ENCODE measurements at places on chromosomes 16 and 17.

GRCh38 chr17:64004218-64004770 is 6.1 kb downstream of the PRR29 start:
- no peak for DNase-seq

DNA sequence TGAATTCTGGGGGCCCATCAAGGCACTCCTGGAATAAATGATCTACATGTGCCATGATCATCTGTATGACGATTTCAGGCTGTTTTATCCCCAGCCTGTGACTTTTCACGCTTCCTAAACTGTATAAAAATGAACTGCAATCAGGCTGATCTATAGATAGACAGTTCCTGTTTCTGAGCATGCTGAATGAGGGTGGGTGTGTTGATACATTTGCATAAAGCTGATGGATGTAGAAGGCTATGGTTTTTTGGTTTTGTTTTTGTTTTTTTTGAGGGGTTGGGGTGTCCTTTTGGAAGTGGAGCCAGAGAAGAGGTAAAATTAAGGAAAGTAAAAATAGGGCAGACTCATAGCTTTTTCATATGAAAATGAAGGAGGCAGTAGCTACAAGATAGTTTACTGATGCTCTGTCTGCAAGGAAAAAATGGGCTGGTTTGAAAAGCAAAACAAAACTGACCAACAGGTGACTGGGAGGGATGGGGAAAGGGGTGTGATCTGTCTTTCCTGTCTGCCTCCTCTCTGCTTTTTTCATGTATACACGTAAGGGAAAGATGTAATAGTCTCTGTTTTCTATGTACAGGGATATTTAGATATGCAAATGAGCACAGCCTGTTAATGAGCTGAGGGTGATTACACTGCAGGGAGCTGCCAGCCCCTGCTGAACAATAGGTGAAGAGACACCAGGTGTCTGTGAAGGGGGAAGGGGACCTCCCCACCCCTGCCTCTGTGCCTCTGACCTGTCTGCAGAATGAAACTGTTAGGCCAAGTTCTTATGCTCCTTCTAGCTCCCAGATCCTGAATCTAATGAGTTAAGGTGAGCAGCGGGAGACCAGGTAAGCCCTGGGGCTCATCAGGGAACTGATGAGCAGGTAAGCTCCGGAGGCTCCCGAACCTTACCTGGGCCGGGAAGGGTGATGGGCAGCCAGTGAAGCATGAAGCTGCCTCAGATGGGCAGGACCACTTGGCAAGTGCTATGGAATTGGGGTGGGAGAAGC is 46.6 kb upstream of the LYRM9 start:
- no peak for DNase-seq

GRCh38 chr16:8887952-8888560 is 5.9 kb downstream of the LITAFD start:
- no peak for DNase-seq

DNA sequence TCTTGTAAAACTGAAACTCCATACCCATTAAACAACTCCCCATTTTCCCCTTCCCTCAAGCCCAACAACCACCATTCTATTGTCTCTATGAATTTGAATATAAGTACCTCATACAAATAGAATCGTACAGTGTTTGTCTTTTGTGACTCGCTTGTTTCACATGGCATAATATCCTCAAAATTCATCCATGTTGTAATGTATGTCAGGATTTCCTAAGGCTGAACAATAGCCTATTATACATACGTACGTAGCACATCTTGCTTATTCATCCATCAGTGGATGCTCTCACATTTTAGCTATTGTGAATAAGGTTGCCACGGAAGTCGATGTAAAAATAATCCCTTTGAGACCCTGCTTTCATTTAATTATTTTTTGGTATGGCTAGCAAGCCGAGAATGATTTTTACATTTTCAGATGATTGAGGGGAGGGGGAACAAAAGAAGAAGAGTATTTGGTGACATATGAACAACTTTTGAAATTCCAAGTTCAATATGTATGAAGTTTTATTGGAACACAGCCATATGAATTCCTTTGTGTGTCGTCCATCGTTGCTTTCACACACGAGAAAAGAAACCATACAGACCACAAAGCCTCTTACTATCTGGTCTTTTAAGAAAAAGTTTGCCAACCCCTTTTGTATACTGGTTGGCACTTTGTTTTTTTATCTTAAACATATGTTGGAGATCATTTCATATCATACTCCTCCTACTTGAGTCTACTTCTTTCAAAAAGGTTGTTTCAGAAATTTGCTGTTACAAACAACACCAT is 371.2 kb downstream of the NPIPA8 start:
- DNase-seq, result no peak

- no peak for DNase-seq
Measured at GRCh38 chr17:62121025-62121730, 56.1 kb upstream of the MED13 start.

DNA sequence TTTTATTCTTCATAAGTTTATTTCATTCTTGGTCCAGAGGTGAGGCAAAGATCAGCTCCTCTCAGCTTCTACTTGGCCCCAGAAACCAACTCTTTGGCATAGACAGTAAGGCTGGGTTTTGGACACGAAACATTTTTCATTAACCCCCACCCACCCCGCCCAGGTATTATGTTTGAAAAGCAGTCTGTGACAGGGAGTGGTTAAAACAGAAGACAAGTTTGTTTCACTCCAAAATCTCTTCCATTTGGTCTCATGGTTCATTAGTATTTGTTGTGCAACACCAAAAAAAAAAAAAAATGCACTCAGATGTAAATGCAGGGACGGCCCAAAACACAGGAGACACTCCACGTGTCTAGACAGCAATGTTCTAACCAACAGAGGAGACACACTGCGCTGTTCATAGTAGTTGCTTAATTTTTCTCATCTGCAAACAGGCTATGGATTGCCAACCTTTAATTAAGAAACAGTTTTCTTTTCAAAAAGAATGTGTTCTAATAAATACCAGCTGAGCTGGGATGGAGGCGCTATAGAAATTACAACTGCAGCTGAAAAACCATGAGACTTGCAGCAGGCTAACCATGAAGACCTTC is 39.8 kb upstream of the MMP2 start:
- no peak for DNase-seq

DNA sequence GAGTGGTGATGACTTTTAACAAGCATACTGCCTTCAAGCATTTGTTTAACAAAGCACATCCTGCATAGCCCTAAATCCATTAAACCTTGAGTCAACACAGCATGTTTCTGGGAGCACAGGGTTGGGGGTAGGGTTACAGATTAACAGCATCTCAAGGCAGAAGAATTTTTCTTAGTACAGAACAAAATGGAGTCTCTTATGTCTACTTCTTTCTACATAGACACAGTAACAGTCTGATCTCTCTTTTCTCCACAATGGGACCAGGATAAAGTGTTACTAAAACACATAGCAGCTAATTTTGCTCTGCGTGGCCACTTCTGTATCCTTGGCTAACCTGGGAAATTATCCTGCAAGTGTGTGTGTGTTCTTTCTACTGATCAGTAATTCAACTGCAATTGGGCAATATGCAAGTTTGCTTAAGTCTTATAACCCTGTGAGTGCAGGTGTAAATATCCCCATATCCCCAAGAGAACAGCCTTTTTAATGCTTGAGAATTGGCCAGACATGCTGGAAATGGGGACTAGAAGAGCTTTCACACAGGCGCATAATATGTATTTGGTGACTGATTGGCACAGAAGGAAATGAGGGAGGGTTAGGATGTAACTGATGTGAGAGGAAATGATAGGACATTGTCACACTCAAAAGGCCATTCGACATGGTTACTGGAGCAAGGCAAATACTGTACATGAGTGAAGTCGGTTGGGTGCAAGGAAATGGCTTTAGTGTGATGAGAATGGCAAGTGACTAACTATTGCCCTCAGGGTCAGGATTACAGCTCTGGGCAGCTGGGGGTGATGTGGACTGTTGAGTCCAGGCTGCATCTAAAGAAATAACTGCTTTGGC is 10.8 kb upstream of the ANKS4B start:
- no peak for DNase-seq

DNA sequence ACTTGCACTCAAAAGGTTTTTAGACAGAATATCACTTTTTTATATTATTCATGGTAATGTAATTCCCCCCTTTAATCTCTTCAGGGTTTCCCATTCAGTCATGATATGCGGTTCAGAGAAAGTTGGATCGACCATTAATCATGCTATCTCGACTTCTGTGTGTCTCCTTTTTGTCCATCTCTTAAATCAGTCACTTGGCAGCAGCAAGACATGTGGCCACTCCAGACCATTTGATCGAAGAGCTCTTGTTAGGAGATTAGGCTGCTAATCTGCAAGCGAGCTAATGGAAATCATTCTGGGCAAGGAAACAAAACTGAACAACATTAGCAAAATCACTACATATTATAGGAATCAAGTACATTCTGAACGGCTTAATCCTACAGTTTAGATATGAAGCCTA is 449.9 kb downstream of the WWOX start:
- DNase-seq, result no peak

- DNase-seq, result no peak
Measured at GRCh38 chr16:57982385-57982784, 11.5 kb upstream of the CNGB1 start.

- DNase-seq, result no peak
Measured at GRCh38 chr17:16652847-16653366, 743 bp downstream of the ZNF624 start.

DNA sequence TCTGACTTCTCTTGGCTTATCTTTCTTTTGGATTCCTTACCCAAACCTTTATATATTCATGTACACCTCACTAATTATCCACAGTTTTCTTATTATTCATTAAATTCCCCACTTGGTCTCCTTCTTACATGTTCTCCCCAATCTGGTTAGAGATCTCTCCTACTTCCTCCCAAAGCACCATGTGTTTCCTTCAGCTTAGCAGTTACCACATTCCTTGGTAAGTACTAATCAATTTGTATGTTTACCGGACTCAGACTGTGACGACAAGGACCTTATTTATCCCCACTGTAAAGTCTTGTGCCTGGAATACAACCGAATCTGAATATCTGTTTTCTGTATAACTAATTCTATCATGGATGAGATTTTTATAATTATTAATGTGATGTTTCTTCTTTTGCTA is 389.5 kb downstream of the KCNJ2 start:
- peak; percentile 1 for DNase-seq

DNA sequence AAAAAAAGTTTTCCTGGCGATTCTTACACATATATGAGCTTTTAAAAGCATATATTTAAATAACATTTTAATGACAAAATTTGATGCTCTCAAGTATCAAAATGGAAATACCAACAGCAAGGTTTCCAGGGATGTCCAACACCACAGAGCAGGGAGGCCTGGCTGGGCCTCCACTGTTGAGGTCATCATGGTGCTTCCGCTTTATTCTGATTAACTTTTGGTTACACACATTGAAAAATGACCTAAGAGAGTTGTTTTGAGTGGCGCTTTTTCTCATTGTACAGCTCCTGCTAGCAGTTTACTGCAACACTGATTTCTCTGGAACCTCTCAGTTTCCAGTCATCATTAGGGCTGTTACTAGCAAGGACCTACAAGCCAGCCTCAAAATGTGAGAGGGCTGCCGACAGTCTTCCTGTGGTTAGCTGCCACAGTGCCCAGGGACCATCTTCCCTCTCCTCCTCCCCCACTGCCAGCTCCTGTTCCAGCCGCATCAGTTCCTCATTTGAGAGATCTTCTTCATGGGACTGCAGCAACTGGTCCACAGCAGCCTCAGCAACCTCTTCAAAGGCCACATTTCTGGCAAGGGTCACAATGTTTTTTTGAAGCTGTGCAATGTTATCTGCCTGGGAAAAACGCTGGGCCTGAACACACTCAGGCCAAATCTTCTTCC is 21.3 kb downstream of the DEF8 start:
- DNase-seq, result peak; percentile 95

DNA sequence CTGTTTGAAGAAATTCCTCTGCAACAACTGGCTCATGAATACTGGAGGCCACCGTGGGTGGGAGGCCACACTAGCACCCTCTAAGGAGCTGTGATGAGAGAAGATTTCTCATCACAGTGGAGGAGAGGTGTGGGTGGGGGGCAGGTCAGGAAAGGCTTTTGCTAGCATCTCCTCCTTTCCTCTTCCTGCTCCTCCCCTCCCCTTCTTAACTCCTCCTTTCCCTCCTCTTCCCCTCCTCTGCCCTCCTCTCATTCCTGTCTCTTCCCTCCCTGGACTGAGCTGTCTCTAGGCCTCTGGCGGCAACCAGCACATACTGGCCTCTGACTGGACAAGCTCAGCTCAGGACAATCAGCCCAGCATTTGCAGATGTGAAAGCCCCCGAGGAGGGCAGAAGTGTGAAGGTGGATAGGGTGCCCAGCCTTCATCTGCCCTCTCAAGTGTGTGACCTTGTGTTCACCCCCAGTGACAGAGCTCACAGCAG is 19.0 kb upstream of the LHX1 start:
- DNase-seq, result no peak

DNA sequence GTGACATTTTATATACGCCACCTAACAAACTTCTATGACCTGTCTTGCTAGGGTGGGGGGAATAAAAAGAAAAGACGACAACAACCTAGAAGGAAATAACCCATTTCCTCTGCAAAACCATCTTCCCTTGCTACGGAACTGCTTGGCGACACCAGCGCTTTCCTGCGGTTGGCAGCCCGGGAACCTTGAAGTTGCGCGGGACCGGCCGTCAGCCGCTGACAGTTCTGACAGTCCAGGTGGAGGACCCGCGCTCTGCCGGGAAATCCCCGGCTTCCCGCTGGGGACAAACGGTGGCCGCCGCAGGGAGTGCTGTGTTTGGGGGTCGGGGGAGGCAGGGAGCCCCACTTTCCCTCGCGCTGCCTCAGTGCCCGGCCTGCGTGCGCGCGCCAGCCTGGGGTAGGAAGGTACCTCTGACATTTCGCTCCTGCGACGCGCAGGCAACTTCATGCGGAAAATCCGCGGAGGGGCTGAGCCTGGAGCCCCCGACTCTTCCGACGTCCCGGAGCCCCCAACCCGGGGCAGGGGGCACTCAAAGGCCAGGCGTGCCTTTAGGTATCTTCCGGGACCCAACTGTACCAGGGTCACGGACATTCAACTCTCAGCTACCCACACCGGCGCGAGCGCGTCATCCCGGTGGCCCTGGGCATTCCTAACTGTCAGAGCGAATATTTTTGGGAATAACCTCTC is 516 bp downstream of the SLC16A6 start:
- peak; percentile 35 for DNase-seq

GRCh38 chr16:85798901-85799496 is 345 bp downstream of the EMC8 start:
- DNase-seq, result peak; percentile 38

- no peak for DNase-seq
Measured at GRCh38 chr16:76696876-76697275, 419.7 kb downstream of the CNTNAP4 start.

DNA sequence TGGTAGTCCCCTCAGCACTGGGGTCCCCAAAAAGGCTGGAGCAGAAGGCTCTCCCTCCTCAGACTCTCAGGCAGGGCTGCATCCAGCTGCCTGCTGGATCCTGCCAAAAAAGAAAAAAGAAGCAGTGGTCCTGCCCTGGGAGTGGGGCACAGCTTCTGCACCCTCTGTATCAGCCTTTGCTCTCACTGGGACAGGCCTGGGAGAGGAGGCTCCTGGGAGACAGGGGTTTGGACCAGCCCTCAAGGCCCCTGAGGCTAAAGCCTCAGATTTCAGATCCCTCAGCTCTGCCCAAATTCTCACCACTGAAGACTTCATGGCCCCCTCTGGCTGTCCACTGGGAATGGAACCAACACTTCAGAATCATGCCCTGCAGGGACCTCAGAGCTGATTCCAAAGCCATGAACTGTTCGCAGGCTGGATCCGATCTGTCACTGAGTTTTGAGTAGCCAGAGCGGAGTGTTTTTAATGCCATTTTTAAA is 96.9 kb downstream of the C16orf78 start:
- no peak for DNase-seq
